ENCODE measurements at places on chromosomes 4 and X.

- DNase-seq: no peak
These were observed 64.2 kb downstream of the SPINK2 start for GRCh38 chr4:56757261-56757746.

- no peak for DNase-seq
These were observed 471.1 kb upstream of the NWD2 start for GRCh38 chr4:36773467-36773866.

DNA sequence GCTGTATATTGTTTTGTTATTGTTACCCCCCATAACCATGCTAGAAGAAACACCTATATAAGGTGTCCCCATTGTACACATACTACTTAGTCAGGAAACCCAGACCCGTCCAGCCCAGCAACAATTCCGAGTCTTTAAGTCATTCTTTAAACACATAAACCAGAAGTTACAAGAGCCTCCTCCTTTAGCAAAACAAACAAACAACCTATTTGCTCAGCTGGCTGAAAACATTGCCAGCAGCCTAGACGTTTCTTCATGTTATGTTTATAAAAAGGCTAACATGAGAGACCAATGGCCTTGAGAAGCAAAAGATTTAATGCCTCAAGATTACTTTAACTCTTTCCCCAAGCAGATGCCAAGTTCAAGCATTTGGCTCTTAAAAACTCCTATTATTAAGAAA lies 1.4 kb downstream of the ACOX3 start:
- DNase-seq: no peak

DNA sequence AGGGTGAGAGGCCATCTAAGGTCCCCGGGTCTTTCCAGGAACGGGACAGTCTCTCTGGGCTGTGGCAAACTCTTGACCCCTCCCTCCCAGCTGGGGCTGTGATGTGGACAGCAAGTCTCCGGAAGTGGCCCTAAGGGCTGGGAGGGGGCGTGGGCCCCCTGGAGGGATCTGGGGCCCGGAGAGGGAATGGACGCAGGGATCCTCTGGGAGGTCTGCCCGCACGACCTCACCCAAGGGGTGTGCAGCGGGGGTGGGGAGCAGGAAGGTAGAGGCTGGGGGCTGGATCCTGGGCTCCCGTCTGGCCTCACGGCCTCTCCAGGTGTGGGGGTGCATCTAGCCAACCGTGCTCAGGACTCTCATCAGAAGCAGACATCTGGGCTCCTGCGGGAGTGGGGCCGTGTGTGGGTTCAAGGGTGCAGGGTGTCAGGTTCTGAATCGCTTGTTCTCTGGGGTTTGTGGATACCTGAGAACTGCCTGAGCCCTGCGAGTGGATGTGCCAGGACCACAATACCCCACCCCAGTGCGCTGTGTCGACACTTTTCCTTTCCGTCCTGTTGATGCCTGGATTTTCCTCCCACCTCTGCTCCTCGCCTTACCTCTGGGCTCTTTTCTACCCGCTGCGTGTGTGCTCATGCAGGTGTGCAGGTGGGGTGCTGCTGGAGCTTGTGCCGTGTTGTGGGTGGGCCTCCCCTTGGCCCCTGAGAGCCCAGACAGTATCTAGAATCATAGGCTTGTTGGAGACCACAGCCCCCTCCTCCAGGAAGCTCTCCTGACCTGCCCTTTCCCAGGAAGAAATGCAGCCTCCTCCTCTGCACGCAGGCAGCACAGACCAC lies 915 bp downstream of the CPZ start:
- no peak for DNase-seq

DNA sequence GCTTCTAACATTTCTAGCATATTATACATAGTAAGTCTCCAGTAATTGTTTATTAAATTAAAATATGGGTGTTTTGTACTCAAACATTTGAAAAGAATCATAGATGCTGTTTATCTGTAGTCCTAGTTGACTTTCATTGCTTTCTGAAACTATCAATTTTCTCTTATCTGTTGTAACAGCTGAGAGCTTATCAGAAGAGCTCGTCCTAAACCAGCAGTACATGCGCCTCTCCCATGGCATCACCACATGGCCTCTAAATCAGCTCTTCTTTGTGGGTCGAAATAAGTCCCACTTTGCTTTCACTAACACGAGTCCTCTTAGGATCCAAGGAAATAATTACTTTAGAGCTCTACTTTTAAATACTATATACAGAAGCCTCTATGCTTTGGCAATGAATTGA lies 55.1 kb downstream of the PPP3CA start:
- no peak for DNase-seq

DNA sequence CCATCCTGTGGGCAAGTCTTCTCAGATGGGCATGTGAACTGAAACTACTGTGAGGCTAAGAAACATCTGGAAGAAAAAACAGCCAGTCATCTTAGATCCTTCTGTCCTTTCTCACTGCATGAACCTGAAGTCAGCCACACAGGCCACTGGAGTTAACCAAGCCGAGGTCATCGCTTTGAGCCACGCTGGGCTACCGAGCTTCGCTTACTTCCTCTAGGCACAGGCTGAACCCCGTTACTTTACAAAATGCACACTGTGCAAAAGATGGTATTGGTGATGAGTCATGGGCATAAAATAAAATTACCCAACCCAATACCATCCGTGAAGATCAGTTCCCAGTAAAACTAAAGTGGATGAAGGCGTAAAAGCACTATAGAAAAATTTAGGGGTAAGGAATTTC lies 86.2 kb downstream of the MTMR1 start:
- DNase-seq: no peak

DNA sequence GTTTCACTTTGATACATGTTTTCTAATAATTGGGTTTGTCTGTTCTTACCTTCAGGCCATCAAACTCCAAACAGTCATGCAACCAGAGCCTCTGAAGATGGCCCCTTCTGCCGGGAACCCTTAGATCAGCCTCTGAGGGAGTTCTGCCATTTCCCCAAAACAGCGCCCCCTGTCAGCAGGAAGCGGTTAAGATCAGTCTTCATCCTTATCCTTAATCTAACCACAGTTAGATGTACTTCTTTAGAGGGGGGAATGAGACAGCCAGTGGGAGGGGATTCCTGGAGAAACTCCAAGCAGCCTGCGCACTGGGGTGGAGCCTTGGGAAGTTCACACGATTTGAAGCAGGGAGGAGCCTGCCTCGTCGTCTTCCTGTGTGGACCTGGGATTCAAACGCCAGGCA lies 185.4 kb downstream of the INPP4B start:
- no peak for DNase-seq

GRCh38 chrX:46713672-46714490 lies 45.0 kb downstream of the SLC9A7 start:
- peak; percentile 24 for DNase-seq

- no peak for DNase-seq
These were observed 37.0 kb downstream of the GUCY1A1 start for GRCh38 chr4:155703486-155704247.

DNA sequence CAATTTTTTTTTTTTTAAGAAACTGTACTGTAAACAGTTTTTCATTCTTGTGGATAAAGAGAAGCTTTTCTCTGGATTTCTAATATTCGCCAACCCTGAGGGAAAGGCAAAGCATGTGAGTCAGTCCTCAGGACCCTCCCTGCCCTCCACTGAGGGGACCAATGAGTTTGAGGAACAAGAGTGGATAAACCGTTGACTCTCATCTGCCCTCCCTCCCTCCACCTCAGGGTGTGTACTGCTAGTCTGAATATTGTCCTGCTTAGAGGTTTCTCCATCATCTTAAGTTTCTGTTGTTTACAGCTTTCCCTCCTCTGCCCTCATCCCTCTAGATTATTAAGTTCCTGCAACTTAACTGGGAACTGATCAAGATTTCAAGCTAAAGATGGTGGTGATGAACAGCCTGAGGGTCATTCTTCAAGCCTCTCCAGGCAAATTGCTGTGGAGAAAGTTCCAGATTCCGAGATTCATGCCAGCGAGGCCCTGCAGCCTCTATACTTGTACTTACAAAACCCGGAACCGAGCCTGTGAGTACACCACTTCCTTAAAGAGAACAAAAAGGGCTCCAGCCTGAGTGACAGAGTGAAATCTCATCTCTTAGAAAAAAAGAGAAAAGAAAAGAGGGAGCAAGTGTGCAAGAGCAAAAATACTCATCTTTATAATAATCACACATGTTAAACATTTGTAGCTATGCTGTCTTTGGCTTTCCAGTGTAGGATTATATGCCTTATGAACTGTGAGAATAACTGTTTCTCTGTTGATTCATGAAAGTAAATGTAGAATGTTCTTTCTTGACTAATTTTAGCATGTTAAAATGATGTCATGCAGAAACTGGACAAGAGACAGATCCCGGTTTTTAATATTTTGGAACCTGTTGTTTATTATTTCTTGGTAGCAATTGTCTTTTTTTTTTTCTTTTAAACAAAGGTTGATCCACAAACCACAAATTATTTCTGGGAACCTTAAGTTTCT lies 11.9 kb downstream of the CA5B start:
- peak; percentile 28 for DNase-seq

DNA sequence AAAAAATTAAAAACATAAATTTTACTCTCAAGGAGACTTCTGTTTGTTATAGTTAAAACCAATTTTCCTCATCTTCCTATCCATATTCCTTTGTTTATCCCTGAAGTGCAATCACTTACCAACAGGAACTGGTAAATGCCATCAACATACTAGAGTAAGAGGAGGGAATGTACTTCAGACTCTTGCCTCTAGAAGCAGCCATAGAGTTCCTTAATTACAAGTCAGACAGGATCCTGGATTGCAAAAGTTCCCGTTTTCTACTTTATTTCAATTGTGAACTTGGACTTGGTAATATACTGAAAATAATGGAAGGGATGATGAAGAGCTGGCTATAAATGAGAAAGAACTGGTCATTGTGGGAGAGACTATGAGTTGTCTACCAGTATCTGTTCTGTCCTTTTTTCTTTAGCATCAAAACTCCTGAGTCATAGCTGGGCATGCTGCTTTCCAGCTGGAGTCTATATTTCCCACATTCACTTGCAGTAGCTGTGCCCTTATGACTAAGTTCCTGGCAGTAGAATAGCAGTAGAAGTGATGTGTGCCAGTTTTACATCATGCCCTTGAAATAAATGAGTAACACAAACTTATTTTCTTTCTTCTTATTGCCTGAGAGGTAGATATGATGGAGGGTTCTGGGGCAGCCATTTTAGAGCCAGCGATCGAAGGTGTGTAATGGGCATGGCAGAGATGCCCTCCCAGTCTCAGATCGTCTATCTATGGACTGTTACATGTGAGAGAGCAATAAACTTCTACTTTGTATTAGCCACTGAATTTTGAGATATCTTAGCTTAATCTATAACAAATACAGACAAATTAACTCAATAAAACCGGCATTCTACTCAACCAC lies 26.8 kb upstream of the SPARCL1 start:
- no peak for DNase-seq

GRCh38 chr4:167265231-167265630 lies 30.9 kb upstream of the SPOCK3 start:
- DNase-seq: no peak

DNA sequence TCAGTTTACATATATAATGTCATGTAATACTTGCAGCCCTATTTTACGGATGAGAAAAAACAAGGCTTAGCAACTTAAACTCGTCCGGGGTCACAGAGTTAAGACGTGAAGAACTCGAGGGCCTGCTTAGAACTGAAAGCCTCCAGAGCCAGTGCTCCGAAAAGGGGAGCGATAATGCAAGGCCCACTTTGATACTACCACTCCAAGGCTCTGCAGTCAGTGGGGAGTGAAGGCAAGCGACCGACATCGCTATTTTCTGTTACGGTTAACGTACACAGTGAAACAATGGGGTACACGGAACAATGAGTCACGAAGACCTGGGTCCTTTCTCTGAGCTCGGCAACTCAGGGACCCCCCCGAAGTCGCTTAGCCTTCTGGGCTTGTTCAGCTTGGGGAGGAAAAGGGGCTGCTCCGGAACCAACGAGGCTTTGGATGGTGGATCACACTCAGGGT lies 965 bp downstream of the PPA2 start:
- DNase-seq: no peak

GRCh38 chrX:124211312-124211942 lies 121.0 kb upstream of the TEX13D start:
- peak; percentile 15 for DNase-seq

GRCh38 chr4:47498899-47499298 lies 13.8 kb downstream of the ATP10D start:
- no peak for DNase-seq

GRCh38 chr4:84263415-84263814 lies 235.7 kb downstream of the NKX6-1 start:
- no peak for DNase-seq

- DNase-seq: no peak
These were observed 597.6 kb upstream of the CPEB2 start for GRCh38 chr4:14404730-14405129.

DNA sequence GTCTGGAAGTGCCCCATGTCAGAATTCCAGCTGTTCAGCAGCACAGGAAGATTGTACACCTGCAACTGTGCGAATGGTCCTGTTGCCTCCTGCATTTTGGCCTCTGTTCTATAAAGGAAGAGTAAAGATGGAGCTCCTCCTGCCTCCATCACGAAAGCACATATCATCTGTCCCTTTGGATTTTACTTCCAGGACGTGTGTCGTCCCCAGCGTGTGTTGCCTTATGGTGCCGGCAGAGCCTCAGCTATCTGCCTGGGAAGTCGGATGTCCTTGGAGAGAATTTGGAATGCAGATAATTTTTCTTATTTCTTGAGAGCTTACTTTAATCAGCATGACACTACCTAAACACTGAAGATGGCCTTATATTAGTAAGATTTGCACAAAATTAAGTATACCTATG lies 97.7 kb downstream of the GATB start:
- no peak for DNase-seq

DNA sequence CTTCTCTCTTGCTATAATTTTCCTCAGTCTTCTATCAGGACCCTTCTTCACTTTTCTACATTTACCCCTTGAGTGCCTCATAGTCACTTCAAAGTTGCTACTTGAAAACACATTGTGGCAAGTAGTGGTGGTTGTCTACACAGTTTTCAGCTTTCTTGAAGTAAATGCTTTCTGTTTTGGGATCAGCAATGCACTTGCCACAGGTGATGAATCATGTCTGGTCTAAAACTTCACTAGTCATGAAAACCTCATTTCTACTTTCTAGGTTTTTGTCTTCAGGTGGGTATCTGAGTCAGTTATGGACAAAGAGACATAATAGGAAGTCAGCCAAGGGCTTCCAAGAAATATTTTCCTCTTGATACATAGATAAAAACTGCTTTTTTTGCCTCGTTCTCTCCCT lies 359.2 kb downstream of the CCSER1 start:
- no peak for DNase-seq

DNA sequence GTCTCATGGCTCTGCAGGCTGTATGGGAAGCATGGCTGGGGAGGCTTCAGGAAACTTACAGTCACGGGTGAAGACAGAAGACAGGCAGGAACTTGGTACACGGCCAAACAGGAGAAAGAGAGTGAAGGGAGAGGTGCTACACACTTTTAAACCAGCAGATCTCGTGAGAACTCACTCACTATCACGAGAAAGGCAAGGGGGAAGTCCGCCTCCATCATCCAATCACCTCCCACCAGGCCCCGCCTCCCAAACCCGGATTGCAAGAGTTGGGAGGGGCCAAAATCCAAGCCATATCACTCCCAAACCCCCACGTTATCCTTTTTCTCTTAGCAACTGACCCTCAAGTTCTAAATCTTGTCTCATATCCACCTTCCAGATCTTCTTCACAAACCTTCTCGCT lies 1710.5 kb upstream of the TENM3 start:
- DNase-seq: no peak

GRCh38 chrX:56503941-56504673 lies 59.3 kb upstream of the UBQLN2 start:
- no peak for DNase-seq

- DNase-seq: no peak
These were observed 356.8 kb upstream of the PCDH10 start for GRCh38 chr4:132792310-132792709.
